ENCODE measurements at places on chromosomes 4 and X.
A peak's percentile ranks its signal among the peaks of the same experiment; 100 is the strongest.

DNA sequence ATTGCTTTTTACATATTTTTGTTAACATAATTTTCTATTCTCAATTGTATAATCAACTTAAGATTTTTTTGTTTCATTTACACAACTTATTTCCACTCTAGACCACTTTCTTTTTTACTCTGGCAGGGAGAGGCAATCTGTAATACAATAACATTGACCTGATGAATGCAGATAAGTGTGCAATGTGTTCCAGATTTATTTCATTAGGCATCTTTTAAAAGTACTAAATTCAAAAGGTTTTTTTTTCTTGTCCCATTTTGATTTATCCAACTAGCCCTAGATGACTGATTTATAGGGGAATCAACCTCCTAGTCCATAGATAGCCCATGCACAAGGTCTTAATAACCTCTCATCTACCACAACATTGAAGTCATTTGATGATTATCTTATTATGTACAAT, 55.5 kb upstream of the AGTR2 start:
- no peak for DNase-seq

GRCh38 chr4:53653484-53654053, 62.3 kb upstream of the LNX1 start:
- DNase-seq, result peak; percentile 38

- DNase-seq, result no peak
Measured at GRCh38 chr4:163595580-163595979, 101.1 kb downstream of the TMA16 start.

GRCh38 chr4:142405021-142405694, 440.9 kb downstream of the INPP4B start:
- peak; percentile 66 for DNase-seq

DNA sequence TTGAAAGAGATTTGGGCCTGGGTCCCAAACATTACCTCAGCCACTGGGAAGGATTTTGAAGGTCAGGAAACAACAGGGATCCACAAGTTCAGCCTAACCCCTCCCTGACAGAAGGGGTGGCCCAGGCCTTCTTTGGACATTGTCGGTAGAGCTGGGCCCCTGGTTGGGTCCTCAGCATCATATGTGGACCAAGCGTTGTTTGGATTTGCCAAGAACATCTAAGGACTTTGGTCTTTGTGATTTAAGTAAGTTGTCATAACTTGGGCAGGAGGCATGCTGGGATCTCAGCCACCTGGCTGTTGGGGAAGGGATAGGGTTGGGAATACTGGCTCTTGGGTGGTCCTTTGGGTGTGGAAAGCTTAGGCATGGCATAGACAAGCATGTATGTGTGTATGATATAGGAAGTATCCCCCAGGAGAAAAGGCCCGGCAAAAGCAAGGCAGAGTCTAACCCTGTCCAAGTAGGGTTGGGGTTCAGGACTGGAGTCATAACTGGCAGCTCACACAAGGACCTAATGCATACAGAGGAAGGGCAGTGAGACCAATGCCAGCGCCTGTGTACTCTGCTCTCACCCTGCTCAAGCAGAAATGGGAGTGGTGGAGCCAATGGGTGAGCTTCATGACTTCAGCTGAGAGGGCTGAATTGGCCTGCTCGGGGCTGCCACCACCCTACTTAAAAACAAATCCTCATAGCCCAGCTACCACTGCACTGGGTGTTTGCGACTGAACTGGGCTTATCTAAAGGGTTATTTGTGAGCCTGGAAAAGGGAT, 102.8 kb downstream of the RTL5 start:
- no peak for DNase-seq

DNA sequence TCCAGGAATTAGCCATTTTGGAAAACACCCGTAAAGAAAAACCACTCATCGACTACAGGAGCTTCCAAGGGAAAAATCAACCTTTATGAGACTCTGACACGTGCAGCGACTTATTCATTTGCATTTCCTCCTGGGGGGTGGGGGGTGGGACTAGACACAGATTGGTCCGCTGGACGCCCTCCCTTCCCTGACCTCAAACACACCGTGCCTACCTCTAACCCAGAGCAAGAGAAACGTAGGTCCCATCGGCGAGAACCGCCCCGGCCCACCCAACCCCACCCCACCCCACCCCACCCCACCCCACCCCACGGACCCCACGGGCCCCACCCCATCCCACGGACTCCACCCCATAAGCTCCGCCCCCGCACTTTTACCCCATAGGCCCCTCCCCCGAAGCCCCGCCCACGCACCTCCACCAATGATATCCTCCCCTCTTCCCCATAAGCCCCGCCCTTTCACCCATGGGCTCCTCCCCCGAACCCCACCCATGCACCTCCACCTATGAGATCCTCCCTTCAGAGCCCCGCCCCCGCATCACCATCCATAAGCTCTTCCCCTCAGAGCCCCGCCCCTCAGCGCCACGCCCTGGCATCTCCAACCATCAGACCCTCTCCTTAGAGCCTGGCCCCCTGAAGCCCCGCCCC, 1.1 kb downstream of the GTPBP6 start:
- DNase-seq, result no peak

GRCh38 chrX:129559783-129560182, 19.7 kb downstream of the OCRL start:
- no peak for DNase-seq

DNA sequence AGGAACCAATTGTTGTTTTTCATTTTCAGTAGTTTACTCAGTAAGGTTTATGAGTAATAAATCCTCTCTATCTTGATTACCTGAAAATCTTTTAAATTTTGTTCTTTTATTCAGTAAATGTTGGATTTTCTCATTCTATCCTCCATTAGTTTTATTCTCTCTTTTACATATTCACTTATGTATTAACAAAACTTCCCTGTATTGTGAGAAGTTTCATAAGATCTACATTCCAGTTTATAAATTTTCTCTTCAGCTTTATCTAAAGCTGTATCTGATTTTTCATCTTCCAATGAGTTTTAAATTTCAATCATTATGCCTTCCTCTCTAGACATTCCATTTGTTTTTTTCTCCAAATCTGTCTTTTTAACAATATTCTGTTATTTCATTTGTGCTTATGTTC, 310.2 kb downstream of the UNC5C start:
- DNase-seq, result no peak

GRCh38 chr4:94126669-94127068, 81.0 kb upstream of the SMARCAD1 start:
- no peak for DNase-seq

DNA sequence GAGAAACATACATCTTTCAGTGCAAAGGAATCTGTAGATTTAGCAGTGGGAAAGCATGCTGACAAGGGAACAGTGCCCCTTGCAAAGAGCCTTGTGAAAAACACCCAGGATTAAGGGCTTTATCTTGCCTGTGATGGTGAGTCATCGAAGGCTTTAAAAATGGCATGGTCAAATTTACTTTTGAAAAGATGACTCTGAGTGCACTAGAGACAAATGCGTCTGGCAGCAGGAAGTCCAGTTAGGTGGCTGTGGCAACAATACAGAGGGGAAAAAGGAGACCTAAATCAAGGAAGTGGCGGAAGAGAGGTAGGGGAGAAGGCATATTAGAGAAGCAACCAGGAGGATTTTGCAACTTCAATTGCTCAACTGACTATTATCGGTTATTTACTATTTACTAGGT, 472.6 kb upstream of the CPEB2 start:
- DNase-seq, result no peak
